ENCODE measurements at places on chromosomes 7 and 10.

DNA sequence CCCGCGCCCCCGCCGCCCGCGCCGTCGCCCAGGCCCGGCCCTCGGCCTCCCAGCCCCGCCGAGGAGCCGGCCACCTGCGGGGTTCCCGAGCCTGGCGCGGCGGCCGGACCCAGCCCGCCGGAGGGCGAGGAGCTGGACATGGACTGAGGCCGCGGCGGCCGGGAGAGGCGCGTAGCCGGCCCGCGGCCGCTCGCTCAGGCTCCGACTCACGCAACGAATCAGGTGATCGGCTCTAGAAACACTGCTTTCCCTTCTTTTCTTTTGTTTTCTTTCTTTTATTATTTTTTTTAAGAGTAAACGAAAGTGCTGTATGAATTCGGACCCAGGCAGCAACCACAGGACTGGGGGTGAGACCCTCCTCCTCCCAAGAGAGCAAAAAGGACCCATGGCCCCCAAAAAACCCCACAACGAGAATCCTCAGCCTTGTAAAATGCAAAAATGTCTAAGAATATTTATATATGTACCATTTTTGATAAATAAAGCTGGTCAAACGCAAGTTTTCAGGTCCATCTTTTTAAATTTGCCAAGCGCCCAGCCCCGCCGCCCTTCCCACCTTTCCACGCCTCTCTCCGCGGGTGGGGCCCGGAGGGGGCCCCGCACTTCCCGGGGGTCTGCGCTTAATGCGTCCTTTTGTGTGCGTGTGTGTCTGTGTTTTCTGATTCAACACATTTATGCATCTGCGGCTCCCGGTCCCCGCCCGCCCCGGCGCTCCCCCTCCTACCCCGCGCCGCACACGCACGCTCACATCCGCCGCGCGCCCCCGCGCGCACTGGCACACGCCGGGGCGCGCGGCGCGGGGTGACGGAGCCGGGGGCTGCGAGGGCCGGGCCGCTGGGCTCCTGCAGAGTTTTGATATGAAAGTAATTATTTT lies 4.4 kb downstream of the UNCX start:
- DNase-seq = no peak

DNA sequence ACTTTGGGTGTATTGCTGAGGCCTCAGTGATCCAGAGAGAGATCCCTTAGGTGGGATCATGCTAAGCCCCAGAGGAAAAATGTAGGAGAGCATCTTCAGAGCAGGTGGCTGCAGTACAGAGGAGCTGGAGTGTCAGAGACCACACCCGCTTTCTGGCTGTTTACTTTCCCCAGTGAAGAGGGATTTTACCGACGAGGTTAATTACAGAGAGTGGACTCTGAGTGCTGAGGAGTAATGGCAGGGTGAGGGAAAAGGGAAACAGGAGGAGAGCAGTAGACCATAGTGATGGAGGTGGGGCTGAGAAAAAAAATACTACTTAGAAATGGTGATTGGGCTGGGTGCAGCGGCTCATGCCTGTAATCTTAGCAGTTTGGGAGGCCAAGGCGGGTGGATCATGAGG lies 43.3 kb upstream of the HBP1 start:
- no peak for DNase-seq

DNA sequence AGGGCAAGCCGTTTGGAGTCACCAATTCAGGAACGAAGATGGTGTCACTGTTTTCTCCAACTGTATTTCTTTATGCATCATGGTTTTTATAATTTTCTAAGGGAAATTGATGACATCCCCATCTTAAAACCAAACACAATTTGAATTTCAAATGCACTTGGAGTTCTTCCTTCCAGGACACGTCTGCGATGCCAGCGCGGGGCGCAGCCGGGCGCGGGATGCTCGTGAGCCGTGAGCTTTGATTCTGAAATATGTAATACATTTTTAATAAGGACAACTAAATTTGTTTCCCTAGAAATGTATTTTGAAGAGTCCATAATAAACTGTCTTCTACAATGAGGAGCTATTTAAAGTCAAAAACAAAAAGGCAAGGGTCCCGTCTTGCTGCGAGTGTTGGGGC lies 492.1 kb downstream of the DNAJB6 start:
- DNase-seq = no peak

DNA sequence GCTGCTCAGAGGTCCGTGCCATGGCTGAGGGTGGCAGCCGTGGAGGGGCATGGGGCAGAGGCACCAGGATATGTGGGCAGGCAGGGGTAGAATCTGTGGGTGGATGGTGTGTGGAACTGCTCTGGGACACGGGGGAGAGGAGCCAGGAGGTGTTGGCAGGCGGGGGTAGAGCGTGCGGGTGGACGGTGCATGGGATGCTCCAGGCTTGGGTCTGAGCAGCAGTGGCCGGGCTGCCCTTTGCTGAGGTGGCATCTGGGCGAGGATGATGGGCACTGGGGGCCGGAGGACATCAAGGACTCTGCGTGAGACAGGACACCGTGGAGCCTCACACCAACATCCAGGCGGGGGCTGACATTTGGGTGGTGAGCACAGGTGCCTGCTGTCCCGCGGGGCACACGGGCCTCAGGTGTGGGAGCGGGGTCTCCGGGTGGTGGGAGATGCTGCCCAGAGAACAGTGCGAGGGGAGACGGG lies 46.2 kb downstream of the JAKMIP3 start:
- DNase-seq = no peak

- DNase-seq = no peak
Measured at GRCh38 chr10:110762849-110763211, 108.9 kb upstream of the PDCD4 start.

DNA sequence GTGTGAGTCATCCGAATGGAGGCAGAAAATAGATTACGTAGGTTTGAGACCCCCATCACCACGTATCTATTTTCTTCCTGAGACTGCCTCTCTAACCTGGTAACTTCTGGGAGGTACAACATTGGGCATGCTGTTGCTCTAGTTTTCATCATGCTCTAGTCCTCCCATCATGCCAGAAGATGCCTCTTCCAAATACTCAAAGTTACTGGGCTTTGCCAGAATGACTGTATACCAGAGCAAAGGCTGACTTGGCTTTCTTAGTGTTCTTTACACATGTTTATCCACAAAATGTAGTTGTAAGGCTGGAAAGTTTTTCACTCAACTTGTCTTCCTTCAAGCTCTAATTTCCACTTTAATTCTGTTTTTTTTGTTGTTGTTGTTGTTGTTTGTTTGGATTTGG lies 370.5 kb downstream of the MDFIC start:
- DNase-seq = no peak

- DNase-seq = no peak
Measured at GRCh38 chr10:90276894-90277475, 575.6 kb downstream of the KIF20B start.

DNA sequence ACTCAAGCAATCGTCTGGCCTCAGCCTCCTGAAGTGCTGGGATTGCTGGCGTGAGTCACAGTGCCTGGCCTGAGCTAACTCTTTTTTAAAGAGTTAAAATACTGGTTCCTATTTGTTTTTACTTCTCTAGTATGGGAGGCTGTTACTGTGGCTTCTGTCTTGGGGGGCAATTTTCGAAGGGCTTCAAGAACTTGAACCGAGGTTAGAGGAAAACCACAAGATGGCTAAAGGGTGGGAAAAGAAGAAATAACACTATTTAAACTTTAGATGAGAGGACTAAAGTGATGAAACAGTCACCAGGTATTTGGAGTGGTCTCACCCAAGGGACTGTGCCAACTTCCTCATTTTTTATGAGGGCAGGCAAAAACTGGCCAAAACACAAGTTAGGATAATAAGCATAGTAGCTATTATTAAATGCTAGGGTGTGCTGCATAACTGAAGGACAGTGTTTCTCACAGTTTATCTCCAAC lies 17.8 kb downstream of the MET start:
- DNase-seq = no peak

- no peak for DNase-seq
Measured at GRCh38 chr7:92230547-92230946, 15.2 kb downstream of the KRIT1 start.

GRCh38 chr10:1658658-1659057 lies 78.7 kb downstream of the ADARB2 start:
- no peak for DNase-seq

DNA sequence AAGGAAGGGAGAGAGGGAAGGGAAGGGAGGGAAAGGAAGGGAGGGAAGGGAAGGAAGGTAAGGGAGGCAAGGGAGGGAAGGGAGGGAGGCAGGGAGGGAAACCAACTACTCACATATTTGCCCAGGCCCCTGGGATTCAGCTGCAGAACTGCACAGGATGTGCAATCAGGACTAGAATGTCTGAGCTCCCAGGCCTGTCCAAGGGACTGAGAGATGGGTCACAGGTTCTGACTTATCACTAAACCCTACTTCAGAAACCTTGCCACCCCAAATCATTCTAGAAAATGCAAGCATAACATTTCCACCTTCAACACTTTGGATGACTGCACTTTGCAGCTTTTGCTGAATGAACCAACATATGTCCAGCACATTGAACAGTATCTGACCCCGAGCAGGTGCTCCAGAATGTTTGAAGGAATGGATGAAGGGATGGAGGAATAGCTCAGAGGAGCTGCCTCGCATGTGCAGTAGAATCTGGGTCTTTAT lies 245.3 kb downstream of the KCNMA1 start:
- no peak for DNase-seq

- peak; percentile 93 for DNase-seq
Measured at GRCh38 chr10:125160856-125161706, 718 bp upstream of the CTBP2 start.

- no peak for DNase-seq
Measured at GRCh38 chr7:2613931-2614600, 17.7 kb upstream of the TTYH3 start.

DNA sequence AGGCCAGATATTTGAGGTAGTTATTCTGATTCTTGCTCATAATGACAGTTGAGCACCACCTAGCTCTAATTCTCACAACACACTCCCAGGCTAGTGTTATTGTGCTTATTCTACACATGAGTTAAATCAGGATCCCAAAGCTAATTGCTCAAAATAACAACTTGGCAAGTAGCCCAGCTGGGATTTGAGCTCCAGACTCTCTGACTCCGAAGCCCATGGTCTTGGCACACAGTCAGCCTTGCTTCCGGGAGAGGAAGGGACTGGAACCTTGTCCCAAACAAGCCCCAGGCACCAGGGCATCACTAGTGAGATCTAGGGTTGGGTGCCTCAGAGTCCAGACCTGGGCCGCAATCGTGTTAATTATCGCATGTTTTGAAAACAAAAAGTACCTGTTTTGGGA lies 101.4 kb downstream of the GPAM start:
- no peak for DNase-seq

DNA sequence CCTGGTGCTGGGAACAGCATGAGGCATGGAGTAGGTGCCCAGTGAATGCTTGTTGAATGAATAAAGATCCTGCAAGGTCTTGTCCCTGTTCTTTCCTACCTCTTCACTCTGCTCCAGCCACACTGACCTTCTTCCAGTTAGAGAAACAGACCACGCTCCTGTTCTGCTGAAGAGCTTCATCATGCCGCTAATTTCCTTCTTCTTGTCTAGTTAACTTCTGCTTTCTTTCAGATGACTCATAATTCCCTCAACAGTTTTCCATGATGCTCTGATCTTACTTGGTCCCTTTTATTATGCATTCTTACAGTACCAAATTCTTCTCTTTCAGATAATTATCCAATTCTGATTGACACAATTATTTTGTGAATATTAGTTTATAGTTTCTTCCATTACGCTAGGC lies 59.5 kb upstream of the C1QL3 start:
- DNase-seq = no peak

DNA sequence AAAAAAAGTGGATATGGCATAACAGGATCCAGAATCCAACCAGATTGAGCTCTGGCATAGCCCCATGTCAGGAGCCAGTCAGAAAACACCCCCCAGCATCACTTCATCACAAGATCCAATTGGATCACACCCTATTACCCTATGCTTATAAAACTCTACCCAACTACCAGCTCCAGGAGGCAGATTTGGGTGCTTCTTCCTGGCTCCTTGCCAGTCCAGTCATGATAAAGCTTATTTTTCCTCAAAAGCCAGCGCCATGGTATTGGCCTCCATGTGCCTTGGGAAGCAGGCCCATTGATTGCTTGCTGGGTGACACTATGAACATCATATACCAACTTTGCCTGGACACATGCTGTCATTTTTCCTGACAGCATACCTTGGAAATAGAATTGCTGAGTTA lies 281.4 kb upstream of the MKLN1 start:
- DNase-seq = no peak

GRCh38 chr10:13892001-13892491 lies 305.3 kb downstream of the PRPF18 start:
- DNase-seq = no peak

- DNase-seq = no peak
Measured at GRCh38 chr10:24438800-24439199, 229.9 kb downstream of the KIAA1217 start.

- DNase-seq = peak; percentile 25
Measured at GRCh38 chr7:123522066-123522465, 12.3 kb downstream of the IQUB start.
